ENCODE measurements at places on chromosomes 11 and 22. TPM values are rescaled to one million over a fixed set of nuclear protein-coding genes. Genes with fewer than 3 reads are reported as not detected.
A peak's percentile ranks its signal among the peaks of the same experiment; 100 is the strongest.

The DMC1 gene
- total RNA-seq, result 0.22 TPM

The TEX12 gene
- not detected for total RNA-seq

The ADAMTS8 gene
- not detected for total RNA-seq

The EIF3M gene
- 177 TPM for total RNA-seq

The OR51I1 gene
- total RNA-seq, result not detected

The KCNE3 gene
- not detected for total RNA-seq

- no peak for DNase-seq
These were observed 18.0 kb downstream of the TOLLIP start for GRCh38 chr11:1291295-1292017.

- no peak for DNase-seq
These were observed 21.8 kb downstream of the CSF2RB start for GRCh38 chr22:36935313-36935610.

DNA sequence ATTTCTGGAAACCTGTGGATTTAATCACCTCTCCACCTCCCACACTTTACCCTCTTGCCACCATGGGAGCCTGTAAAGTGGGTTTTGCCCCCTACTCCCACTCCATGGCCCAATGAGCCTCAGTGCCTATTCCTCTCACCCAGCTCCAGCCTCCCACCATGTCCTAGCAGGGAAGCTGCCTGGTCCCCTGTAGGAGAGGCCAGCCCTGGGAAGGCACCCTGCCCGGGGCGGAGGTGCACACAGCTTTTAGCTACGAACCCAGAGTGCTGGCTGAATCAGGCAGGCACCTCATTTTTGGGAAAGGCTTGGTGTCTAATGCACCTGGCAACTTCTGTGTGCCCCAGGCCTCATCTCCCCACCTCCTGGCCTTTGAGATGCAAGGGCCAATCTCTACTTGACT, 35.8 kb upstream of the ALX4 start:
- DNase-seq, result no peak

DNA sequence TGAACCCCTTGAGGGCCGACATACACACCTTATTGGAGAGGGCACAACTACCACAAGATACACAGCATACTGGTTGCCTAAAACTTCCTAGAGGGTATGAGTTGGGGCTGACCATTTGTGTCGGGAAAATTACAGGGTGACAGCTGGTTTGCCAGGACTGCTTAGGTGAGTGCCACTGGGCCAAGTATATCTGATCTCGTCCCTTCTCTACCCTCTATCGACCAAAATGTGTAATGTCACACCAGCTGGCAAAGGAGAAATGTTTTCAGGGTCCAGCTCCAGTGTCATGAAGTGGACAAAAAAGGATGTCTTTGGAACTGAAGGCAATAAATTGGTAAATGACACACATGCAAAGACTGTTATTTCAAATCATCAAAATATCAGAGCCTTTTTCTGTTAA, 126.1 kb downstream of the PGR start:
- DNase-seq, result no peak

DNA sequence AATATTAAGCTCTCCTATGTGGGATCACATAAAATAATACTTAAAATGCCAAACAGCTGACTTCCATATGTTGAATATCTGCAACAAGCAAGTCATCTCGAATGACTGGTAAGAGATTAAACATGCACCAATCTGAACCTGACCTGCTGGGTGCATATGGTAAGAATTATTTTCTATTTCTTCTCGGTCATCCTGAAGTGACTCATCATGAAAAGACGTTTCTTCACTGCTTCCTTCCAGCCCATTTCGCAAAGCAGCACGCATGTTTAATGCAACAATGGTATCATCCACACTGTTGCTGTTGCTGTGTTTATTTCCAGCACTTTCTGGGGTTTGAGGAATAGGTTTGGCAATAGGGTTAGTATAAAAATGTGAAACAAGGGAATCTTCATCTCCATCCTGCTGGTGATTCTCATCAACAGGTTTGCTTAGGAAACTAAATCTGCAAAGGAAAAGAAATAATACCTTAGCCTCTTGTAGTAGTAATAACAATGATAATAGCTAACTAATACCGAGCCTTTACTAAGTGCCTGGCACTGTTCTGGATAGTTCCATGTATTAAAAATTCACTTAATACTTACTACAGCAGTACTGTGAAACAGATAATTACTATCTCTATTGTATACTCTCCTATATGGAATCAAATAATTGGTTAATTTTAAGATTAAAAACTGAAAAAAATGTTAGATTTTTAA, 52.0 kb upstream of the CHRNA10 start:
- no peak for DNase-seq

DNA sequence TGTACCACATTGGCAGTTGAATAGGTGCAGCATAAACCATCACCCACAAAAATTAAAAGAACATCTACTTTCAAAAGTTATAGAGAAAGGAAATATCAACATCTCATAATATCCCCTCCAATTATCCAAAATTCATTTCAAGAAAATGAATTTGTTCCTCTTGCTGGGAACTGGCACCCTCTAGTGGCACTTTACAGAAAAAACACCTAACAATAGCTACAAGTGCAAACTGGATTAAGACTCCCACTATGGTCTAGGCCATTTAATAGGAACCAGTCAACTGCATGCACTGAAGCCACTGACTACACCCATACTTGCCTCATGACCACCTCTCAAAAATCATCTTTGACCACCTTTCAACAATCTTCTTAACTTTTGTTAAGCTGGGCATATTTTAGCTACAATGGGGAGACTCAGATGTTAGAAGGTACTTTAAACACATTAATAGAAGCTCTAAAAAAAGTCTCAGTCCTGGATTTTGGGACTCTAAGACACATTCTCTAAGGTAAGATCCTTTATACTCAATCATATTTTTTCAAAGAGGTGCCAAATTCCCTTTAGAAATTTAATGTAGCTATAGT, 17.3 kb downstream of the TRAF6 start:
- DNase-seq, result peak; percentile 74

- DNase-seq, result peak; percentile 85
These were observed 2.8 kb upstream of the CDKN1C start for GRCh38 chr11:2888266-2888968.

- no peak for DNase-seq
These were observed 971.7 kb upstream of the CHORDC1 start for GRCh38 chr11:91194546-91194945.

GRCh38 chr22:47151490-47151889, 389.0 kb downstream of the TBC1D22A start:
- no peak for DNase-seq

DNA sequence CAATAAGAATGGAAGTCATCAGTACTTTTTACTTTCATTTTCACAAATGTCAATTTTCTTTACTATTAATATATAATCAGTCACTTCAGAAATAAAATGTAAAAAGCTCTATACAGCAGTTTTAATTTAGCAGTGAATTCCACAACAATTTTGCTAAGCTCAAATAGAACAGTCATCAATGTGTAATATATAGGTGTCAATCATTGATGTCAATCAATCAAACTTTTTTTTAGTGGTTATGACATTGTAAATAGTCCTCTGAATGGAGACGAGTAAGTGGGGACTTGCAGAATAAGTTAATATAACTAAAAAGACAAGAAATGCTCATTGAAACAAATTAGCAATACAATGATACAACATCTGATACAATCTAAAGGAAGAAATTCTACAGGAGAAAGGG, 327.4 kb downstream of the GUCY1A2 start:
- no peak for DNase-seq

DNA sequence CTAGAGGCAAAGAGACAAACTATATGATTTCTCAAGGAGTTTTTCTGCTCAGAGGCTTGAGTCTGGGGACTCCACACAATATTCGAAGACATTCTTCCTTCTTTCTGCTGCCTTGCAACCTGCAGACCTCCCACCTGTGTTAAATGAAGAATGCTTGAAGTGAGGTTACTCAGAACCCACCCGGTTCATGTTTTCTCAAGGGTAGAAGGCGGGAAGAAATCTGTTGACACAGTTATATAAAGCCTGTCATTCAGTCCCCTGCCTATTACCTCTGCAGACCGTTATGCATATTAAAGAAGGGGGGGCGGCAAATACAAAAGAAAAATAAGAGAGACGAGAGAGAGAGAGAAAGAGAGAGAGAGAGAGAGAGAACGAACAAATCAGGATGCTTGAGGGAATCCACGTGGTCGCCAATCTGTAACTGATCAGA, 2.2 kb upstream of the KMT2A start:
- DNase-seq, result no peak

GRCh38 chr11:83970061-83970671, 684.0 kb upstream of the CCDC90B start:
- no peak for DNase-seq

DNA sequence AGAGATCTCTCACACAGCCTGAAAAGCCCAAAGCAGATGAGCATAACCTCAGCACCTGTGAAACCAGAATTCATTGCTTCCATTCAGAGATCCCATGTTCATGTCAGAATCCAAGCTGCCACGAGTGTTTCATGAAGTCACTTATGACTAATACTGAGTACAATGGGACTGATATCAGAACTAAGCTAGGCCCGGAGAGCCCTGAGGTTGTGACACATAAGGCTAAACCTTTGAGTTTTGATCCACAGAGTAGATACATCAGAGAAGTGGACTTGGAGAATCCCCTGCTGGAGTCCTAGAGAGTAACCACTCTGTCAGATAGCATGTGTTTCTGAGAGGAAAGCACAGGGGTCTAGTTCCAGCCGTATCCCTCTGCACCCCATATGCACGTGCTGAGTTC, 890 bp upstream of the GLYATL1 start:
- DNase-seq, result no peak

- peak; percentile 67 for DNase-seq
These were observed 12.7 kb downstream of the DUSP8 start for GRCh38 chr11:1559111-1559951.

GRCh38 chr11:111834432-111835163, 36.8 kb downstream of the ALG9 start:
- no peak for DNase-seq

GRCh38 chr11:96744697-96745096, 354.9 kb downstream of the JRKL start:
- DNase-seq, result no peak

- DNase-seq, result no peak
These were observed 11.4 kb downstream of the ETS1 start for GRCh38 chr11:128575961-128576350.

DNA sequence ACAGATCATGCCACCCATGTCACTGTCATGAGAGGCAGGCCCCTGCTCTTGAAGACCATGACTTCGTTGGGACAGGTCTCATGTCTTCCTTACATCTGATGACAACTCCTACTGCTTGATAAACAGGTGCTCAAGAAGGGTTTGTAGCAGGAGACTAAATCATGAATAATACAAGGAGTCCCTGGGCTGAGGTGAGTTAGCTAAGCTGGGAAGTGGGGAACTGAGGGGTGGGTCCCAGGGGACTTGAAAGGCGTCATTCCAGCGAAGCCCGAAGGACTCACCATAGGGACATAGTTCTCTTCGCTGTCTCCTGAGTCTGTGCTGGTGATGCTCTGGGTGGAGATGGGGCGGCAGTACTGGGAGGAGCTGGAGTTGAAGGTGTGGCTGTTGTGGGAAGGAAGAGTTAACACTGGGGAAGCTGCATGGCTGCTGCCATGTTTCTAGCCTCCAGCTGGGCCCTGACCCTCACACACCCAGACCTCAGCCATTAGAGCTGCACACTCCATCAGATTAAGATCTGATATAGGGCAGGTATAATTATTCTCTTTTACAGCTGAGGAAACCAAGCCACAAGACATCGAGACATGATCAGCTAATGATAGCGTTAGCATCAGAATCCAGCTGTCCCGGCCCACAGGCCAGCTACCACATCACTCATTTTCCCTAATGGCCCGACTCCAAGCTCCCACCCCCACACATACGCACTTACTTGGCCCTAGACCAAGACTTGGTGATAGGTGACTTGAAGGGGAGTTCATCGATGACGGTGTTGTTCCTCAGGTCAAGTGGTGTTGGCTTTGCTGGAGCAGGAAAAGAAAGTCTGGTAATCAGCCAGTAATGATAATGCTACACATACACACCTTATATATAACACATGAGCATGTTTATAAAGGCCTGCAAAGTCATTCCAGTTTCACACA, 32.9 kb downstream of the USP35 start:
- no peak for DNase-seq

DNA sequence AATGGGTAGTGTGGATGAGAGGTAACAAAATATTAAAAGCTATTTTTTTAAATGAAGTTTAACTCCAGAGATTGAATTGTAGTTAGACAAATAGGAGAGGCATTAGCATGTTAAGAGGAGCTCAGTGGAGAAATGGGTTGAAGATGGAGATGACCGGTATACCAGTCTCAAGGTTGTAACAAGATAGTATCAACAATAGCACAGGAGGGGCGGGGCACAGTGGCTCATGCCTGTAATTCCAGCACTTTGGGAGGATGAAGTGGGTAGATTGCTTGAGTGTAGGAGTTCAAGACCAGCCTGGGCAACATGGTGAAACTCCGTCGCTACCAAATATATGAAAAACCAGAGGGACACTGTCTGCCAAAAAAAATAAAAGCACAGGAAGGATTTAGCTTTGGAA, 6.0 kb upstream of the ANKRD42 start:
- no peak for DNase-seq

Data from B cell (primary cell).